ENCODE measurements at places on chromosomes 4 and X.

GRCh38 chr4:84814094-84814750 is 152.3 kb downstream of the WDFY3 start:
- peak; percentile 91 for DNase-seq

- DNase-seq, result no peak
These were observed 60.4 kb downstream of the MCF2 start for GRCh38 chrX:139647597-139647996.

DNA sequence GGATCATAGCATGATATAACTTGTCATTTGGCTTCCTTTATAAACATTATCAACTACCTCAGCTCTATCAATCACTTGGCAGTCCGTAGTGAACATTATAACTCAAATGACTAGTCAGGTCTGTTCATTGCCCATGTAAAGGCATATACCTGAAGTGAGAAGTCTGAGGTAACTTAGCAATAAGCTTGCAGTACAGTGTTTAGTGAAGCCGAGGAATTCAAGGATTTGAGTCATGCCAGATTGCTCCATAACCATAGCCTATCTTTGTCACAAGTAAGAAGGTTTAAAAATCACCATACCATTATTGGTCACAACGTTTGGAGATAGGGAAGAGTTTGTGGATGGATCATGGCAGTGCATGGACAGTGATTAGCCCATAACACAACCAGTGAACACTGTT is 41.6 kb downstream of the AR start:
- peak; percentile 5 for DNase-seq

GRCh38 chr4:143133977-143134376 is 50.7 kb upstream of the USP38 start:
- DNase-seq, result no peak

DNA sequence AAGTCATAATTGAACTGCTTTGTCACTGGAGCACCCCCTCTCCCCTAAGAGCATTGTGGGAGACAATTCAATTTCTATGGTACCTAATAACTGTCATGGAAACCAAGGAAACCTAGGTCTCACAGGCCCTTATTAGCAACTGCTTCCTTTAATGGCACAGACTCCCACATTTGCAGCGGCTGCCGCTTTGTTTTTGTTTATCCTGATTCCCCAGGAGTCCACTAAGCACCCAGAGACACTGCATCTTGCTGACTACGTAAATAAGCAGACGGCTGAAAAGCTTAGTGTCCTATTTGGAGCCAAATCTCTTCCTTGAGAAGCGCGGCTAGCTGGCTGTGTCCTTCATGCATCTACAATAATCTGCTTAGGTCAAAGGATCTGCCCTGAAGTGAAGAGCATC is 494.4 kb downstream of the TMA16 start:
- no peak for DNase-seq

DNA sequence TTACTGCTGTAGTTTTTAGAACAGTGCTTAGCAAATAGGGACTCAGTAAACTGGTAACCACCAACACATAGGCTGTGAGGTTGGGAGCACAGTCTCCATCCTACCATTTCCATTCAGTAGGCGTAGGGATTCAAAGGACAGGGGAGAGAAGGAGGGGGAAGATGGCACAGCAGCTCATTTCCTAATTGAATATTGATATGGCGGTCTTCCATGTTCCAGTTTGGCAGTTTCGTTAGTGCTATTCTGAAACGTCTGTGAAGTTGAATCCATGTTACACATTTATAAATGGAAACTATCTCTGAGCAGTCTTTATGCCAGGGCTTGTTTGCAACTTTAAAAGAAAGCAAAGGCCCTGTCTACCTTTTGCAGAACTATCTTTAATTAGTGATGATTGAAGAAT is 105.5 kb downstream of the PARM1 start:
- no peak for DNase-seq

GRCh38 chrX:105752338-105752956 is 69.9 kb upstream of the NRK start:
- no peak for DNase-seq

- DNase-seq, result no peak
These were observed 77.4 kb downstream of the ANKRD17 start for GRCh38 chr4:73181231-73181630.

Data from fibroblast of pulmonary artery (primary cell).